HFFc6 (cell line): ENCODE measurements at places on chromosomes 11 and 22. TPM values are rescaled to one million over a fixed set of nuclear protein-coding genes. Genes with fewer than 3 reads are reported as not detected.
A peak's percentile ranks its signal among the peaks of the same experiment; 100 is the strongest.

Gene CSRP3
- total RNA-seq: not detected in 3 replicates

Gene OLFML1
- total RNA-seq: not detected in 3 replicates

Gene SAA1
- not detected in 3 replicates for total RNA-seq

GRCh38 chr11:75532200-75533048 is 6.7 kb upstream of the GDPD5 start:
- H3K4me1 ChIP-seq: peaks cover 24% of the 10 kb centered on the region
- H3K27ac ChIP-seq: no peak overlapping the region
- peak; percentile 38 for DNase-seq
- peaks cover 14% of the 10 kb centered on the region for H3K27me3 ChIP-seq

GRCh38 chr22:27650572-27650971 is 151.0 kb downstream of the MN1 start:
- no peaks in the 10 kb centered on the region for H3K36me3 ChIP-seq
- no peak overlapping the region for H3K4me3 ChIP-seq
- peaks cover 32% of the 10 kb centered on the region for H3K27me3 ChIP-seq
- DNase-seq: no peak
- no peak overlapping the region for H3K27ac ChIP-seq

DNA sequence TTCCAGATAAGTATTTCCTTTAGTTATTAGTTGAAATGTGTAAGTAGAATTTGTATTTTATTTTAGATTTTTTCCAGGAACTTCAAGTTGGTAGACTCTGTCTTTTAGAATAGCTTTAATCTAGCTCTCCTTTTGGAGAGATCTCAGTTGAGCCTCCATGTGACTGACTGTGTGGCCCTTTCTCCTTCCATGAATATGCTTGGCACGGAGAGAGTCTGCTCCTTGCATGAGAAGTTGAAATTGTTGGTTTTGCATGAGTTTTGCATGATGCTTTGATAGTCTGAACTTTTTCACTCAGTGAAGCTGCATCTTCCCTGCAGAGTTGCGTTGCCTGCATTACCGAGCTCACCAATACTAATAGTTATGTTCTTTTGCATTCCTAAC is 32.8 kb upstream of the CTTN start:
- DNase-seq: no peak
- H3K36me3 ChIP-seq: peaks cover 30% of the 10 kb centered on the region
- peaks cover 8% of the 10 kb centered on the region; the same call in 1 of the 2 replicates for H3K4me1 ChIP-seq
- no peak overlapping the region for H3K4me3 ChIP-seq
- no peak overlapping the region for H3K27ac ChIP-seq

GRCh38 chr22:46058591-46059519 is 81.9 kb upstream of the WNT7B start:
- H3K27me3 ChIP-seq: peaks cover 1% of the 10 kb centered on the region
- peaks cover 14% of the 10 kb centered on the region; the same call in 1 of the 2 replicates for H3K36me3 ChIP-seq
- no peak for DNase-seq
- peaks cover 63% of the 10 kb centered on the region for H3K4me1 ChIP-seq
- H3K4me3 ChIP-seq: peak overlapping the region; percentile 87

DNA sequence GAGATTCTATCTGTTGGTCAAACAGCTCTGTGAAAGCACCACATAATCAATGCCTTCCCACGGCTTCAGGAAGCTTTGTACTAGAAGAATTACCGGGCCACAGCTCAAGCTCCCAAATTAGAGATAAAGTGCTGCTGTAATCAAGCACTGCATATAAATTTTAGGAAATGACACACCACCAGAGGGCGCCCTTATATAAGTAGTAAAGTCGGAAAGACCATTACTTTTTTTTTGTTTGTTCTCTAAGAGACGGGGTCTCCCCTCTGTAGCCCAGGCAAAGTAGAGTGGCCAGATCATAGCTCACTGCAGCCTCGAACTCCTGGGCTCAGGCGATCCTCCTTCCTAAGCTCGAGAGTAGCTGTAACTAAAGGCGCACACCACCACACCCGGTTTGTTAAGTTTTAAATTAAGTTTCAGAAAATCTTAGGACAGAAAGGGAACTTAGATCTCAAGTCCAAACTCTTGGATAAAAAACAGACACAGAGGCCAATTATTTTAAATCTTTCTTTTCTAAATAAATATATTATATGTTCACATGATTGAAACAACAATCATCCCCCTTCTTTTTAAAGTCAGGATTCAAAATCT is 32.6 kb downstream of the PRCP start:
- H3K36me3 ChIP-seq: no peaks in the 10 kb centered on the region
- peak; percentile 69 for DNase-seq
- H3K27ac ChIP-seq: peak overlapping the region; percentile 50
- peaks cover 64% of the 10 kb centered on the region for H3K4me1 ChIP-seq
